DMS79 treated with DMSO at 0.1 percent for 48 hours (cell line): ENCODE measurements at places on chromosomes 1 and 21.

GRCh38 chr1:241600496-241600901 is 39.7 kb downstream of the CHML start:
- no peak for DNase-seq

DNA sequence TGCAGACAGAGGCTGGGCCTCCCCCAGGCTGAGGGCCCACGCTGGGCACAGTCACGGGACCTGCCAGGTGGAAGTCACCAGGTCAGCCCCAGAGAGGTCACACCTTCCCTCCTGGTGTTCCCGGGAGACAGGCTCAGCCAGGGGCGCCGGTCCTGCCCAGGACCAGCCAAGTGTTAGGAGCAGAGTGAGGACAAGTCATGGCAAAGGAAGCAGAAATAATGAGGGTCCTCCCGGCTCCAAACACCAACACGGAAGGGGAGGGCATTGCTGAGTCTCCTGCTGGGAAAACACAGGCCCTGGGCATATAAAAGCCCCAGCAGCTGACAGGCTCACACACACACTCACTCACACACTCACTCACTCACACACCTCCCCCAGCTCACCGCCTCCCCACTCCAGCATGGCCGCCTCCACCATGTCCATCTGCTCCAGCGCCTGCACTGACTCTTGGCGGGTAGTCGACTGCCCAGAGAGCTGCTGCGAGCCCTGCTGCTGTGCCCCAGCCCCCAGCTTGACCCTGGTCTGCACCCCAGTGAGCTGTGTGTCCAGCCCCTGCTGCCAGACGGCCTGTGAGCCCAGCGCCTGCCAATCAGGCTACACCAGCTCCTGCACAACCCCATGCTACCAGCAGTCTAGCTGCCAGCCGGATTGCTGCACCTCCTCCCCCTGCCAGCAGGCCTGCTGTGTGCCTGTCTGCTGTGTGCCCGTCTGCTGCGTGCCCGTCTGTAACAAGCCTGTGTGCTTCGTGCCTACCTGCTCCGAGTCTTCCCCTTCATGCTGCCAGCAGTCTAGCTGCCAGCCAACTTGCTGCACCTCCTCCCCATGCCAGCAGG is at the start of gene KRTAP10-10:
Gene KRTAP10-10 (plus strand): TSS at position 339 of the 833 bp plus-strand sequence. CDS start 62 bp downstream, at position 401.
- no peak for DNase-seq

DNA sequence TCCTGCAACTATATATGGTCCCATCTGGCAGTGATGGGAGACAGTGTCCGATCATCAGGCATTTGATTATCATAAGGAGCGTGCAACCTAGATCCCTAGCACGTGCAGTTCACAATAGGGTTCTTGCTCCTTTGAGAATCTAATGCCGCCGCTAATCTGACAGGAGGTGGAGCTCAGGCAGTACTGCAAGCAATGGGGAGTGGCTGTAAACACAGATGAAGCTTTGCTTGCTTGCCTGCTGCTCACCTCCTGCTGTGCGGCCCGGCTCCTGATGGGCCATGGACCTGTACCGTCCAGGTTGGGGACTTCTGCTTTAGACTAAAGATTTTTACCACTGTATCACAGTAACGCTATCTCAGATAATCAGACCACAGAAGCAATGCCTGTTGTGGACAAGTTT is 63.8 kb downstream of the TGFB2 start:
- no peak for DNase-seq

DNA sequence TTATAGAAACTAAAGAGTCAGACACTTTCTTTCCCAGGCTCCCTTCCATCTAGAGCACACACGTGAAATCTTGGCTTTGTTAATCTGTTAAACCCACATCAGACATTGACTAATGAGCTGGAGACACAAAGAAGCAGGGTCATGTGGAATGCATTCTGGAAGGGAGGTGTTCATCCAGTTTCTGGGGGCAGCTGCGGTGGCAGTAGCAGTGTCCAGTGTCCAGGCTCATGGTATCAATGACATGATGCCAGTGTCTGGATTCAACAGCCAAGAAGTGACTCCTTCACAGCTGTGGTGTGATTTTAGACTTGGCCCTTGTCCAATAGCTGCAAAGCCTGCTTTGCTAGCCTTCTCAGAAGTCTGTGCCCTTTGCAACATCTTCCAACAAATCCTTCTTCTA is 95.2 kb downstream of the NTPCR start:
- peak; percentile 7 for DNase-seq

GRCh38 chr1:94315552-94316116 is 78.2 kb upstream of the ARHGAP29 start:
- no peak for DNase-seq

DNA sequence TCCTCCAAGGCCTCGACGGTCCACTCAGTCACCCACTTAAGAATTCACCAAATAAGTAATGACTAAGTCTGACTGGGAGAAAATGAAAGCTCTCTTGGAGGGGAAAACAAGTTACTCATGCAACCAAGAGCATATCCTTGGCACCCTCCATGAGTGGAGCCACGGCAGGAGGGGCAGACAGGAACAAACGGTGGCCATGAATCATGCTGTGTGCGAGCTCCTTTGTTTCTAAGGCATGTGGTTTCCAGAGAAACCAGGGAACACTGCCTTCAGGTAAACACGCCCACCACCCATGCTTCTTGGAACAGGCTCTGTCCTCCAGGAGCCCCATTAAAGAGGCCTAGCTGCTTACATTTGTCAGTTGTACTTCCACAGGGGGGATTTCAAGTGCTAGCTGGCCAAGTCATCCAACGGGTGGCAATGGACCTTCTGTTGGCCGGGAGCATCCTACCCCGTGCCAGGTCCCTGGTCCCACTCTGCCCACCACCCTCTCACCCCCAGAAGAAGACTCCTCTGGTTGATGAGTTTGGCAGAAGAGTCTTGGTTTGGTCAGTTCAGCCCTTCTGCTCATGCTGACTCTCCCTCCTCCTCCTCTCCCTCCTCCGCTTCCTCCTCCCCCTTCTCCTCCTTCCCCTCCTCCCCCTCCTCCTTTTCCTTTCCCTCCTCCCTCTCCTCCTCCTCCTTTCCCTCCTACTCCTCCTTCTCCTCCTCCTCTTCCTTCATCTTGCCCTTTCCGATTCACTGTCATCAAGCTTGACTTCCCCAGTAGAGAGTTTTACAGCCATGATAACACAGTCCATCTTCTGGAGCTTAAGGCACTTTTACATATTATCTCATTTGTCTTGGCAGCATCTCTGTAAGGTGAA is 107.6 kb downstream of the CCDC185 start:
- DNase-seq, result peak; percentile 82

DNA sequence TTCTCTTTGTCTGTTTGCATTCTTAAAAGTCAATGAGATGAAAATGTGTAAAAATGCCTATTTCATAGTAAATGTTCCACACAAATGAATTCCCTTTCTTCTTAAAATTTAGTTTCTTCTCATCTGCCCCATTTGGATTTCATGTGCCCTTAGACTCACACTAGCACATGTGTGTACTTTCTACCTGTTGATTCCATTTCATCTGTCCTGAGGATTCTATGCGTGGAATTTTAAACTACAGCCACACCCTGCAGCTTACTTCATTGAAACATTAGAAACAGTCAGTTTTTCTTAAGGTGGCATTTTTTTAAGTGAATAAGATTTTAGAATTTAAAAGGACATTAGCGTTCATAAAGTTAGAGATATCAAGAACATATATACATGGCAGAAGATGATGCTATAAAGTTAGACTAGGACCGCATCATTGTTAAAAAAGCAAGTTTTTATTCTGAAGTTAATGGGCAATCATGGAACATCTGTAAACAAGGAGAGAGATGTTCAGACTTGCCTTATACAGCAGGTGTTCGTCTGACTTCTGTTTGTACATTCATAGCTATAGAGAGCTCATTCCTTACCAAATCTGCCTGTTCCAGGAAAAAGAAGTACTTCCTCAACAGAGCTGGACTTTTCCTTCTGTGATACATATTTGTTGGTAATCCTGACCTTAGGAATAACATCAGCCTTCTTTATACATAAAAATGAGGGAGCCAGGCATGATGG is 3.9 kb upstream of the TUT4 start:
- DNase-seq, result no peak

- DNase-seq, result no peak
Measured at GRCh38 chr1:4530166-4530785, 124.1 kb upstream of the AJAP1 start.

DNA sequence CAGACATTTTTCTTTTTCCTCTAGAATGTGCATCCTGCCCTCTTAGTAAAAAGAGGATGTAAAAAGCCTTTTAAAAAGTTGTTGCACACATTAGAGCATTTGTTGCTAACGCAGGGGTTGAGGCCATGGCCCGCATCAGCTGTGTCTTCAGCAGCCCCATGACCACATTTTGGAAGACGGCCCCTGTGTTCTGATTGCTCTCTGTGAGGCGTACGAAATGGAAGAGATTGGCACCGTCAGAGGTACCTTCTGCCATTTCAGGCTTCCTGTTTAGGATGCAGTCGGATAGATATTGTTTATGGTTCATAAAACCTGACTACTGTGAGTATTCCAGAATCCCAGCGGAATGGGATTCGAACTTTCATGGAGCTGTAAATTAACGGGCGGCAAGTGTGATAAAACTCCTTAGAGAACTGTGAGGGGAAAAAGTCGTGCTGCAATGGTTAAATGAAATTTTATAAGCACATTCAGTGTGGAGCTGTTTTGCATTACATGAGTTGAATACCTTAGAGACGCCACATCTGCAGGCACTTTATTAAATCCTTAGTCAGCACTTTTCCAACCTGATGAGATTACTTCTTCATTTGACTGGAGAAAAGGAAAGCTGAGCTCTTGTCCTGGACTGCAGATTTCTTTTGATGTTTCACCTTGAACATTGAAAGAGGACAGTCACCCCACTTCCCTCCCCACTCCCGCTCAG is 273.9 kb downstream of the TM2D1 start:
- no peak for DNase-seq

DNA sequence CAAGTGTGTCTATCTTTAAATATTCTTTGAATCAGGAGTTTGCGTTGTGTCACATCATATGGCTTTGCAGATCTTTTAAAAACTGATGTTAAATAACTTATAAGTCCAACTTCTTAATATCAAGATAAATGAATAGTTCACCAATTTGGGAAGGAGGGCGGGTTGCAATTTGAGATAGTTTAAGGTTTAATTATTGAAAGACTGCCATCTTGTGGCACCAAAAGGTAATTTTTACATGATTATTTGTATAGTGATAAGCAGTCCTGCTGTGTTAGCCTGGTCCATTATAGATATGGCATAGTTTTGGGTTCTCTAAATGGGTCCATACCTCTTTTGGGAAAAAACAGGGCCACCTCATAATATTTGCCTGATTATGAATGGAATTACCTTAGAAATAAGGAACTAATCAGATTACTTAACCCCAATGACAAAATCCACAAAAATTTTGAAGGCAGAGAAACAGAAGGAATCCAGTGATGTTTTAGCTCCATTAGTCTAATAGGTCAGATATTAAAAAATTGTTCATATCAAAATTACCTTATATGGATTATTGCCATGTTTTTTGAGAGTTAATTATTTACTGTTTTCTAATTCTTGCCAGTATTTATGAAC is 64.3 kb downstream of the PRKAA2 start:
- peak; percentile 60 for DNase-seq

GRCh38 chr1:51669272-51669671 is 52.4 kb downstream of the OSBPL9 start:
- DNase-seq, result no peak

GRCh38 chr1:223201967-223202366 is 58.9 kb upstream of the TLR5 start:
- peak; percentile 55 for DNase-seq

DNA sequence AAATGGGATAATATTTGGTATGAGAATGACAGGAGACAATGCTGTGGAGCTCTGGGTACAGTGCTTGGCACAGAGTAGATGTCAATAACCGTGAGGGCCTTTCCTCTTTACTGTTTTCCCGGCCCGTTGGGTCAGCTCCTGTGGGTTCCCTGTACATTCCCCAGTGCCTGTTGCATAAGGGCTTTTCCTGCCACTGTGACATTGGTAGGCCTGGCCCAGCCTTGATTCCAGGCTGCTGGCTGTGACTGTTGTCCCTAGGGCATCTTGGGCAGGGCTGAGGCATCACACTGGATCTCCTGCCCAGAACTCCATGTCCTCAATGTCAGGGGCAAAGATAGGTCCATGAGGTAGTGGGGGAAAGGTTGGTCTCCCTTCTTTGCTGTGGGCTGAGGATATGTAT is 25.8 kb upstream of the MYCL start:
- DNase-seq, result no peak

GRCh38 chr1:207659545-207660153 is 14.7 kb downstream of the CR1L start:
- no peak for DNase-seq

- peak; percentile 86 for DNase-seq
Measured at GRCh38 chr1:33455539-33456501, 16.6 kb upstream of the ZSCAN20 start.

DNA sequence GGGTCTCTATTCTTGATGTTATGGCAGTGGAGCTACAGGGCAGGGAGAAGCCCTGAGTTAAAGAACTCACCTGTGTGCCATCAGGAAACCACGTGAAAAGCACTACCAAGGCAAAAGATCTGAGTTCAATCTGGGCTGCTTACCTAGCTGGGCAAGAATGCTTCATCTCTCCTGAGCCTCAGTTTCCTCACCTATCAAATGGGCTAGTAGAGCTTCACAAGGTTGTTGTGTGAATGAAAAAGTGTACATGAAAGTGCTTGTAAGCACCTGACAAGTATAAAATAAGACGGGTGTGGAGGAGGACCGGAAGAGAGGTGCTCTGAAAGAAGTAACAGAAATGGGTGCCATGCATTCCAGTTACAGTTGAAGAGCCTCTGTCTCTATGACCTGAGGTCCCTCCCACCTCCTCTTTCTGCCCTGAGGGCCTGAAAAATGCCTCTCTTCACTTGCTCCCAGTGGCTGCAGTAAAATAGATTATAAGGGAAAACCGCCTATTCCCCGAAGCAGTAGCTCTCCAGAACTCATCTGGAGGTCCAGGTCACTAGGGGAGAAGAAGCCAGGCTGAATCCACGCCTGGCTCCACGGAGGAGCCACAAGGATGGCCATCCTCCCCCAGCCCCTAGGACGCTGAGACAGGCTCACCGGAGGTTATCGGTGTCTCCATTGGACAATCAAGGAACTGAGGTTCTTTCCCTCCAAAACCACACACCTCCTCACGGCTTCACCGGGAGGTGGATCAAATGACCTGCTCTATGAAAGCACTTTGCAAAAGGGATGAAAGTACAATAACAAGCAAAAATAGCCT is 1.4 kb downstream of the GPR161 start:
- DNase-seq, result peak; percentile 25

GRCh38 chr21:35203093-35203977 is 154.2 kb upstream of the RUNX1 start:
- DNase-seq, result no peak

GRCh38 chr1:113734357-113735055 is 24.8 kb downstream of the PHTF1 start:
- no peak for DNase-seq

DNA sequence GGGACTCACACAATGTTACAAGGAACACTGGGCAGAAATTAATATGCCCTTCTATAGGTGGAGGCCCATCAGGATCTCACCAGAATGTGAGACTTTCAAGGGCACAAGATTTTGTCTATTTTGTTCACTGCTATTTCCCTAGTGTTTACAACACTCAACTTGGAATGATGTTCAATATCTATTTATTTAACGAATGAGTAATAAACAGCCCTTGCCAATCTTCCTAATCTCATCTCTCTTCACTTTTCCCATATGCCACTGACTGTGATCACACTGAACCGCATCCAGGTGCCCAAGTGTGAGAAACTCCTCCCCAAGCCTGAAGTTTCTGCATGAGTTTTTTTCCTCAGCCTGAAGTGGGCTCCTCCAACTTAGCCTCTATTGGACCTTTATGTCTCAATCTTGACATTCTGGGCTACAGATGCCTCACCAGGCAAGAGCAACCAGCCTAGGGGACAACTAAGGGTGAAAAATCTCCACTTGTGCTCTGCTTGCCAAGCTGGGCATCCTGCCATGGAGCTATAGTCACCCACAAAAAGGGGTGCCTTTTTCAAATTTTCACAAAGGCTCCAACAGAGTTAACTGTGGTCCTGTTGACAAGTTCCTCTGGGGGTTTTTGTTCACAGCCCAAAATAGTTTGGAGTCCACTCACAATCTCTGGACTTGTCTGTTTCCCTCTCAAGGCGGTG is 105.6 kb downstream of the PLPP3 start:
- DNase-seq, result no peak
